Naive thymus-derived CD4-positive, alpha-beta T cell (primary cell): ENCODE measurements at places on chromosomes 5 and 9.

DNA sequence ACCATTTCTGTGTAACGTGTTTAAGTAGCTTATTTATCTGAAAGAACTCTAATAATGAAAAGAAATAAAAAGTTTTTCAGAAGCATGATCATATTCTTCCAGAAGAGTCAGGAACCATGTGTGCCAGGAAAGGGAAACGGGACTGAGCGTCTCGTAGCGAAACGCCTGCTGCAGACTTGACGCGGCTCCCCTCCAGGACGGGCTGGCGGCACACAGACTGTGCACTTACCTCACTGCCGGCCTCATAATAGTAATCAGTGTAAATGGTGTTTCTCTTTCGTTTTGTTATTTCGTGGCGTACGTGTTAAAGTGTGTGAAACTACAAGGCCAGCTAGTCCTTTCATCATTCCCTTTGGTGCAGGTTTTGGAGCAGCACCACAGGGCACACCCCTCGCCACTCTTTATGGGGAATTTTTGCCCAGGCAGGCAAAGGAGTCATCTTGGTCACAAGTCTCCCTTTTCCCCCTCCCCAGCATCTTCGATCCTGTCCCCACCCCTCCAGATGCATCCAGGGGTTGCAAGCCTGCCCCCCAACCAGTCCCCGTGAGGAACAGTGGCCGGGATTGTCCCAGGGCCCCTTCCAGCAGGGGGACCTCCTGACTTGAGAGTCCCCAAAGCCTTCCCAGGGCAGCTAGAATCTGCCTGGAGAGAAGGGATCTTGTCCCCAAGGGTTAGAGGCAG, 233.1 kb downstream of the FANCC start:
- no peak for DNase-seq

GRCh38 chr9:99166149-99166548, 55.6 kb downstream of the ALG2 start:
- no peak for DNase-seq

DNA sequence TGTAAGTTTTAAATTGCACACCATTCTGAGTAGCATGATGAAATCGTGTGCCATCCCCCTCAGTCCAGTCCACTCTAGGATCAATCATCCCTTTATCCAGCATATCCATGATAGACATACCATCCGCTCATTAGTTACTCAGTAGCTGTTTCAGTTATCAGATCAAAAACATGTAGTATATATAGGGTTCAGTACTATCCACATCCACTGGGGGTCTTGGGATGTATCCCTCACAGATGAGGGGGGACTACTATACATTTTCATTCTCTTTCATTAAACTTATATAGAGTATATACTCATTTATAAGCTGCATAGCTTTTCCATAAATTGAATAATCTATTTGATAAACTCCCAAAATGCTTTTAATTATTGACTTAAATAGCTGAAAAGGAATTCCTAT, 67.6 kb downstream of the MEIKIN start:
- no peak for DNase-seq

- DNase-seq = no peak
Observed at GRCh38 chr5:118257066-118257465, 731.3 kb downstream of the DTWD2 start.

DNA sequence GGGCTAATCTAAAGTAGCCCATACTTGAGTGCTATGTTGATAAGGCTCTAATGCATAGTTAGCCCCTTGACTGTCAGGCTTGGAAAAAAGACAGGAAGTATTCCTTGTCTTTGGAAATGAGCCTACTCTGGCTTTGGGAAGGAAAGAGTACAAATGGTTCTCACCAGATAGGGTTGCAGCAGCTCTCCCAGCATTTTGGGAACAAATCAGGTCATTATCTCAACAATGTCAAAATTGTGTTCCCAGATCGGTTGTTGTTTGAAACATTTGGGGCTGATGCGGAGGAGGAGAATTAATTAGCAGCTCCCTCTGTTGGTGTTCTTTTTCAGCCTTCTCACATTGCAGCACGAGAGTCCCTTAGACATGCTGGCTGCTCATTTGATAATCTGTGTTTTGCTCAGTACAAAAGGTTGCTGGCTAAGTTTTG, 294.7 kb upstream of the DMRT1 start:
- peak; percentile 37 for DNase-seq

- DNase-seq = no peak
Observed at GRCh38 chr9:121830441-121831140, 179.2 kb downstream of the DAB2IP start.

DNA sequence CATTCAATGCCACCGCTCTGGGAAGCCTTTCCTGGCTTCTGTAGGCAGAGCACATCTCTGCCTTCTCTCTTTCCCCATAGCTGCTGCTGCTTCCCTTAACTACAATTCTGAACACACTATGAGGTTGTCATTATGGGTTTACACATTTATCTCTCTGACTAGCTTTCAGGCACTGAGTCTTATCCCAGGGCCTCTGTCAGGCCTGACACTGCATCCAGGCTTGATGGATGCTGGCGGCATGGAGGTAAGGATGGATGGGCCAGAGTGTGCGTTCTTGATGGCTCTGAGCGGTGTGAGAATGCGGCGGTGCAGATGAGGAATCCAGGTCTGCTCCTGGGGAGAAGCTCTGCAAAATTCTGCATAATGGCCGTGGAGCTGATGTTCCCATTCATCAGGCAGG, 6.3 kb downstream of the KCNIP1 start:
- no peak for DNase-seq

- peak; percentile 7 for DNase-seq
Observed at GRCh38 chr5:133854554-133854953, 113.9 kb downstream of the C5orf15 start.

GRCh38 chr9:98881836-98882568, 61.7 kb upstream of the COL15A1 start:
- no peak for DNase-seq

DNA sequence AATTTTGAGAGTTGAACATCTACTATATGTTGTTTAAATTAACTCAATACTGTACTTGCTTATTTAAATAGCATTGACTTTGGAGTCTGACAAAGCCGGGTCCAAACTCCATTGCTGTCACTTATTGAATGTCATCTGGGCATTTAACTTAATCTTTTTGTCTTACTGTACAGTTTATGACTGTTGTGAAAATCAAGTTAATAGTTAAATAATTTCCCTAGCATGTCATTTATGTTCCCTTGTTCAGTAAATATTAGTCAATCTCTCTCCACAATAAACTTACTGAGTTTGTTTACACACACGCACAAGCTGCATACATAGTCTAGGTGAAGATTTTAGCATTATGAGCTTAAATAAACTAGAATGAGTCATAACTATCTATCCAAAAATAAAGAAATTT, 6.3 kb upstream of the UGCG start:
- no peak for DNase-seq

- no peak for DNase-seq
Observed at GRCh38 chr5:89983216-89983615, 426.3 kb downstream of the CETN3 start.

- DNase-seq = no peak
Observed at GRCh38 chr5:61270510-61271165, 61.4 kb upstream of the ZSWIM6 start.

DNA sequence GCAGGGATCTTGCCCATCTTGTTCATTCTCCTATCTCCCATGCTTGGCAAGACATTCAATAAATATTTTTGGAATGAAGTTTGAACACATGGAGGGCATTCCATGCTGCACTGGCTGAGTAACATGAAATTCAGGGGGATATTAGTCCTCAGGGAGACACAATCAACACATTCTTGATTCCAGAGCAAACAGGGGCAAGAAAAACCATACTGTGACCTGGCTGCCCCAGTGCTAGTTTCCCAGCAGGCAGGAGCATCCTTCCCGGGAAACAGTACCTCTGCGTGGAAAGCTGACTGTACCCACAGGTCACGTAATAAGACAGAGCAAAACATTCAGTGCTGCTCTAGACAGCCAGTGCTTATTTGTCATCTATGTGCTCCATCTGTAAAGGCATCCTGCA, 66.3 kb upstream of the SPOCK1 start:
- no peak for DNase-seq

- DNase-seq = no peak
Observed at GRCh38 chr9:75233011-75233410, 144.7 kb downstream of the OSTF1 start.

- DNase-seq = no peak
Observed at GRCh38 chr9:16236311-16236710, 634.2 kb downstream of the BNC2 start.

DNA sequence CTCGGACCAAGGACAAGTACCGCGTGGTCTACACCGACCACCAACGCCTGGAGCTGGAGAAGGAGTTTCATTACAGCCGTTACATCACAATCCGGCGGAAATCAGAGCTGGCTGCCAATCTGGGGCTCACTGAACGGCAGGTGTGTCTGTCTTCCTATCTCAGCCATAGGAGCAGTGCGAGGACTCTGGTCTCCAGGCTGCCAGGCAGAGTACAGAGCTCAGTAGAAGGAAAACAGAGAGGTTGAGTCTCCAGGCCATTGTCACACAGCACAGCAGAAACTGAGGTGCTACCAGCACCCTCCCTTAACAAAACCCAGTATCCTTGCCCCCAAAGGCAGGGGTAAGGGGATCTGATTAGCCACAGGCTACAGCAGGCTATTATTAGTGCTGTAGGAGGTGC, 7.1 kb upstream of the SLC6A7 start:
- DNase-seq = no peak

GRCh38 chr9:94300470-94301301, 27.8 kb downstream of the NUTM2F start:
- no peak for DNase-seq

DNA sequence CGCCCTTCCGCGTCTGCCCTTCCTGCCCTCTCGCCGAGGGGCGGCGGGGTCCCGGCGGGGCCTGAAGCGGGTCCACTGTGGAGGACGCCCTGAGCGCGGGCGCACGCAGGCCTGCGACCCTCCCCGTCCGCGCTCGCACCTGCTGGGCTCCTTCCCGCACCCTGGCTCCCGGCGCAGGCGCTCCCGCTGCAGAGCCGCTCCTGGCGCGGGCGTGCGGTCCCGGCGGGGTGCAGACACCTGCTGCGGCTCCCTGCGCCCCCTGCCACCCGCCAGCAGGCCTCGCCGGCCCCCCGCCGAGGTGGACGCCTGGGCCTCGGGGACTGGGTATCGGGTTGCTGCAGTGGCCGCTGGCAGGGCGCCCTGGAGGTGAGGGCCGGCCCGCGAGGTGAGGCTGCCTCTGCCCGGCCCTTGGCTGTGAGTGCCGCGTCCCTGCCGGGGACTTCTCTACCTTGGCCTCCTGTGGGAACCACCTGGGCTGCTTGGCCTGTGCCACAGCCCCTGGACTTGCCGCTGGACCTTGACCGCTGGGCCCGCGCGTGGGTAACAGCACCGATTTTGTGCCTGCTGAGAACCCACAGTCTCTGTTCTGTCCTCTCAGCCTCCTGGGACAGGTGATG, 627 bp downstream of the ARRDC1 start:
- no peak for DNase-seq

- no peak for DNase-seq
Observed at GRCh38 chr9:28925157-28925556, 1351.9 kb upstream of the C9orf72 start.

- no peak for DNase-seq
Observed at GRCh38 chr5:60497706-60498500, 202.1 kb downstream of the DEPDC1B start.

GRCh38 chr5:106380736-106381135, 1290.0 kb downstream of the EFNA5 start:
- DNase-seq = no peak

DNA sequence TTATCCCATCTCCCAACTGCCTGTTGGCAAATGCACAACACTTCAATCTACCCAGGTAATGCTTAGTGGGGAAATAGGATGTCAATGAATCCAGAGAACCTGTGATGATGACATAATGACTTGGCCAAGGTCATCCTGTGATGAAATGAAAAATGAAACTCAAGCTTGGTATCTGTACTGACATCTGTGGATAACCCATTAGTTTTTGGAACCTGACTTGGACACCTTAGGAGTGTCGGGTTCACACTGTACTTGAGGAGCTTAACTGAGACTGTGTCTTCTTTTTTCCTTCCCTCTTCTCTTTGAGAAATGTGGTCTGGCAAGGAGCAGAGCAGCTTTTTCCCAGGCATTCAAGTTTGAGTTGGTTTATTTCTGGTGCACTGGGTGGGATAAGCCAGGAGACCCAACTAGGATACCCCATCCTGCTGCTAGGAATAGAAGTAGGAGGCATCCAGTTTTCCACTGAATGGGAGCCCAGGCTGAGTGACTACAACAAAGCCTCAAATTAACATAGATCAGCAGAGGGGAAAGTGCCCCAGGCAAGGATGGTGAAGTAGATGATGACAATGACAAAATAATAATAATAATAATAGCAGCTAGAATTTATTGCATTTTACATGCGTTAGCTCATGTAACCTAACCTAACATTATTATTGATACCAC, 72.1 kb downstream of the ADRB2 start:
- DNase-seq = no peak

- peak; percentile 20 for DNase-seq
Observed at GRCh38 chr9:93092251-93092991, 3.6 kb upstream of the CARD19 start.

DNA sequence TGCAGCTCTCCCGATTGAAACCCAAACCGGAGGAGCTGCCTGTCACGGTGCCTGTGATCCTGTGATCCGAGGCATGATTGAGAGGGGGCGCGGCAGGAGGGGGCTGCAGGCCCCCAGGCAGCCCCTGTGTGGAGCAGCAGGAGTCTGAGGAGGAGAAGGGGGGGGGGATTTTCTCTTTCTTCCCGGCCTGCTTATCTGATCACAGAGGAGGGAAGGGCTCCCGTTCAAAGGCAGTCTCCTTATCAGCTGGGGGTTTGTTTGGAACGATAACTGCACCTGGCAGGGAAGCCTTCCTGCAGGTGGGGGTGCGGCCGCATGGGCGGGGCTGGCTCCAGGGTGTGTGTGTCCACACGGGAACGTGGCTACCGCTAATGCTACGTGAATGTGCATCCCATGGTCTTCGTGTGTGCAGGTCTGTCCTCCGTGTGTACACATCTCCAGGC, 38.4 kb downstream of the LMX1B start:
- no peak for DNase-seq

DNA sequence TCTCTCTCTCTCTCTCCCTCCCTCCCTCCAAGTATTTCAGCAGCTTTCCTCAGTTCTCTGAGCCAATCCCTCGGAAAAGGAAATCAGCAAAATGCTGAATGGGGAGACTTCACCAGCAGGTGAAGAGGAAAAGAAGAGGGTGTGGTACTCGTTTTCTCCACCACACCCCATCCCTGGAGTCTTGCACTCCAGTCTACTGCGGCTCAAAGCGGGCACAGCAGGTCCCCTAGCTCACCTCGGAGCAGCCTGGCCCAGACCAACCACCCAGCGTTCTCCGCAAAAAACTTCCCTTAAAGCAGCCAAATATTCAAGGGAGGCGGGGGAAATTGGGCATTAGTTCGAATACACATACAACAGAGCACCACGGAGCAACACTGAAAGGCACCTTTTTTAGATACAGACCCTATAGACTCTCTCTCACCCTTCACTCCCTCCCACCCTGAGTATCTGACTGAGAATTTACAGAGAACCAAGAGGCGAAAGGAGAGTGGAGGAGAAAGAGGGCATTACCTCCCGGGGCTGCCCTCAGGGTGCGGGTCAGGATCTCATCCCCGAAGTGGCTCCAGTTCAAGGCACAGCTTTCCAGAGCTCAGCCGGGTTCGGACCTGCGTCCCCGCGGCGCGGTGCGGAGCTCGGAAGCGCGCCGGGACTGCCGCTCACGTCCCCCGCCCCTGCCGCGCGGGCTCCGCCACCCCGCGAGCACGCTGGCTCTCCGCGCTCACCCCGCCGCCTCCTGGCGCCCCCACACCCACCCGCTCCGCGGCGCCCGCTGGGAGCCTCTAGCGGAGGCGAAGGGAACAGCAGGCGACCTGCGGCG, 1638.5 kb upstream of the C9orf72 start:
- DNase-seq = peak; percentile 8

GRCh38 chr9:5231212-5231611, at the start of gene INSL4:
INSL4 (plus strand) TSS chr9:5231419; CDS start chr9:5231524, 105 bp downstream.
- no peak for DNase-seq
